ENCODE measurements at places on chromosomes 12 and 14.

- no peak for DNase-seq
Measured at GRCh38 chr12:78891646-78892353, 27.2 kb downstream of the SYT1 start.

- DNase-seq: no peak
Measured at GRCh38 chr12:91723191-91723590, 422.5 kb downstream of the BTG1 start.

DNA sequence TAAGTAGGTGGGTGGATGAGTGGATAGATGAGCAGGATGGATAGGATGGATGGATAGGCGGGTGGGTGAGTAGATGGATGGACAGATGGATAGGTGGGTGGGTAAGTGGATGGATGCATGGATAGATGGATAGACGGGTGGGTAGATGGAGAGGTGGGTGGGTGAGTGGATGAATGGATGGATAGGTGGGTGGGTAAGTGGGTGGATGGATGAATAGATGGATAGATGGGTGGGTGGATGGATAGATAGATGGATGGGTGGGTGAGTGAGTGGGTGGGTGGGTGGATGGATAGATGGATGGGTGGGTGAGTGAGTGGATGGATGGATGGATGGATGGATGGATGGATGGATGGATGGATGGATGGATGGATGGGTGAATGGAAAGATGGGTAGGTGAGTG lies 221.7 kb upstream of the NOS1 start:
- DNase-seq: no peak

GRCh38 chr12:5430641-5431603 lies 986 bp upstream of the NTF3 start:
- DNase-seq: no peak
